ENCODE measurements at places on chromosomes 12 and 14.

DNA sequence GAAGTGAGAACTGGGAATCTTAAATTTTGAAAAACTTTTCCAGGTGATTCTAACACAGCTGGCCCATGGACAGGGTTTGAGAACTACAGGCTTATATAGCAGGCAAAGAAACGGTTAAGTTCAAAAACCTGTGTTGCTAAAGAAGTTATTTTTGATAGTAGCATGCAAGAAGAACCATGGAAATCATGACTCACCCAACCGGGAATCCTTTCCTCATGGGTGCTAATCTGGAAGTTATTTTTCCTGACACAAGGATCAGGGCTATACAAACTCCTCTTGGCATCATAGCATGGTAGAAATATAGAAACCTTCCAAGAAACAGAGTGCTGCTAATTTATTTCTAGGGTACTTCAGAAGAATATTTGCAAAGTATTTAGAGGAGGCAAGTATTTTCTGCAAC, 588.7 kb downstream of the CCER1 start:
- no peak for DNase-seq

DNA sequence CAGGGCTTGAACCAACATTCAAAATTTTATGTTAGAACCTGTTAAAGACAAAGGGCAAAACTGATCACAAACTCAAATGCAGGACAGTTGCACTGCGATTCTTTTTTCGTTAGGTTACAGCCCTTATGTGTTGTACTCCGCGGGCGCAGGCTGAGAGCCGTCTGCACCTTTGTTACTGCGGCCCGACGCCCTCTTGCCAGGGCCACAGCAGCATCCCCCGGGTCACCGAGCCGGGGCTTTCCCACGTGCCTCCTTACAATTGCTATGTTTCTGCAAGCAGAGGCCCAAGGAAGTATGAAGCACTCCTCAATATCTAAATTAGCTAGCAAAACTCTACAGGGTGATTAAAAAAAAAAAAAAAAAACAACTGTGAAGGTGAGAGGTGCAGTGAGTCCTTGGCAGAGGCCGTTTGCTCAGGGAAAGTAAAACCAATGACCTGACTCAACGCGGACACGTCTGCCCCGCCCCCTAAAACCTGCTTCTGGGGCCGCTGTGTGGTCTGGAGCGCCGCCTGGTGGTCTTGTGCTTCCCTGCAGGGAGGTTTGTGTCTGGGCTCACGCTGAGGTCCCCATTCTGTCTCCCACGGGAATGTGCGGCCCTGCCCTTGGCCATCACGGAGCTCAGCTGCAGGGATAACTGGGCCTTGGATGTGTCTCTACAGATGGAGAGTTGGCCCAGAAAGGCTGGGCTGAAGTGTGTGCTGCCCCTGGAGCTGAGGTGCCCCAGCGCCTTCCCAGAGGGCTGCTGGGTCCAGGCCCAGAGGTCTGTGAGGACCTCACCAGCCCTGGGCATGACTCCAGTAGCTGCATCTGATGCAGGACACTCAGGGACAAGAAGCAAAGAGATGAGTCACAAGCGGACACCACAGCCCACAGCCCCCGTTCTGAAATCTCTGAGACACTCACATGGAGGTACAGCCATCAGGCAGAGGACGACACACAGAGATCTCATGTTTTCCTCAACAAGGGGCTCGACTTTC, 418.5 kb downstream of the TMEM121 start:
- peak; percentile 39 for DNase-seq

DNA sequence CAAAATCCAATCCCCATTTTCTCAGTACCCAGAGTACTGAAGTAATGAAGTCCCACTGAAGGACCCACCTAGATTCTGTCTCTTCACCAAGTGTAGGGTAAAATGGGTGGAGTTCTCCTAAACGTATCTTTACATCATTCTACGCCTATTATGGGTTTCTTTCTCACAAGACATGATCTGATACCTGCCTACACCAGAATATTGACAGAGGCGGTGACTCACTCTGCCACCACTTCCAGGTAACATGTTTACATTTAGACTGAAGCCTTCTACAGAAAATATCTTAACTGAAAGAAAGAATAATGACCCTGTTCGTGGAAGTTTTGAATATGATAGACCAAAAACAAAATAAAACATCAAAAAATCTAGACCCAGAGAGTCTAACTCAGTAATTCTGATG, 89.8 kb downstream of the BTG1 start:
- no peak for DNase-seq

DNA sequence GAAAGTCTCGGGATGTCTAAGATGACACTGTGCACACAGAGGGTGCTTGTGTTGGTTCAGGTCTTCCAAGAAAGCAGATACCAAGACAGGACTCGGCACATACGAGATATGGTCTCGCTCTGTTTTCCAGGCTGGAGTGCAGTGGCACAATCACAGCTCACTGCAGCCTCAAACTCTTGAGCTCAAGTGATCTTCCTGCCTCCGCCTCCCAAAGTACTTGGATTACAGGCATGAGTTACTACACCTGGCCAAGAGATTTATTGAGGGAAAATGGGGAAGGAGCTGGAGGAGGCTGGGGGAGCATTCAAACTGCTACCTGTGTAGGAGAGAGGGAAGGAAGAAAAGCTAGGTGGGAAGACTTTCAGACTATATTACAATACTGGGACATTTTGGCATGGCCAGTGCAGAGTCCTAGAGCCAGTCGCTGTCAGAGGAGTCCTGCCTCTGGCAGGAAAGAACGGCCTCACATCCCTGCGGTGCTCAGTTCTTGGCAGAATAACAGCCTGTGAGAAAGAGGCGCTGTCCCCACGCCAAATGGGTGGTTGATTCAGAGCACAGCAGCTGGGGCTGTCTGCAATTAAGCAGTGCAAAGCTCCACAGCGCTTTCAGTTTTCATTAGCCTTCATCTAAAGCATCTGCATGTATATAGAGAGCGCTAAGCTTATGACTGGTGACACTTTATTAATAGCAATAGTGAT, 18.3 kb downstream of the SLC17A8 start:
- no peak for DNase-seq

DNA sequence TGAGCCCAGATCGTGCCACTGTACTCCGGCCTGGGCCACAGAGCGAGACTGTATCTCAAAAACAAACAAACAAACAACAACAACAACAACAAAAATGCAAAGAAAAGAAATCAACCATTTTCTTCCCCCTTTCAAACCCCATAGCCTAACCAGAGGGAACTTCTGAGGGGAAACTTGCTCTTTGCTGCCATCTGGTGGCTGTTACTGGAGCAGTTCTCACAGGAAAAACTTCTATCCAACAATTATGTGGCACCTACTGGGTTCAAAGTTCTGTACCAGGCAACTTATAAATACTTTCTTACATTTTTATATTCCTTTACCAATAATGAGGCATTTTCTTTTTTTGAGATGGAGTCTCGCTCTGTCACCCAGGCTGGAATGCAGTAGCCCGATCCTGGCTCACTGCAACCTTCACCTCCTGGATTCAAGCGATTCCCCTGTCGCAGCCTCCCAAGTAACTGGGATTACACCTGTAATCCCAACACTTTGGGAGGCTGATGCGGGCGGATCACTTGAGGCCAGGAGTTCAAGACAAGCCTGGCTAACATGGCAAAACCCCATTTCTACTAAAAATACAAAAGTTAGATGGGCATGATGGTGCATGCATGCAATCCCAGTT, 50.9 kb upstream of the BICDL1 start:
- DNase-seq: peak; percentile 56

DNA sequence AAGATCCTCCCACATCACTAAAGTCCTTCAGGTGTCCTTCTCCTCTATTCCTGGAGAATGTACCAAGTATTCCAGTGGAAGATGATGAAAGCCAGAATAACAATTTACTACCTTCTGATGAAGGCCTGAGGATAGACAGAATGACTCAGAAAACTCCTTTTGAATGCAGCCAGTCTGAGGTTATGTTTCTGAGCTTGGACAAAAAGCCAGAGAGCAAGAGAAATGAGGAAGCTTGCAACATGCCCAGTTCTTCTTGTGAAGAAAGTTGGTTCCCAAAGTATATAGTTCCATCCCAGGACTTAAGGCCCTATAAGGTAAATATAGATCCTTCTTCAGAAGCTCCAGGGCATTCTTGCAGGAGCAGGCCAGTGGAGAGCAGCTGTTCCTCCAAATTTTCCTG, 54.6 kb upstream of the HELB start:
- no peak for DNase-seq

DNA sequence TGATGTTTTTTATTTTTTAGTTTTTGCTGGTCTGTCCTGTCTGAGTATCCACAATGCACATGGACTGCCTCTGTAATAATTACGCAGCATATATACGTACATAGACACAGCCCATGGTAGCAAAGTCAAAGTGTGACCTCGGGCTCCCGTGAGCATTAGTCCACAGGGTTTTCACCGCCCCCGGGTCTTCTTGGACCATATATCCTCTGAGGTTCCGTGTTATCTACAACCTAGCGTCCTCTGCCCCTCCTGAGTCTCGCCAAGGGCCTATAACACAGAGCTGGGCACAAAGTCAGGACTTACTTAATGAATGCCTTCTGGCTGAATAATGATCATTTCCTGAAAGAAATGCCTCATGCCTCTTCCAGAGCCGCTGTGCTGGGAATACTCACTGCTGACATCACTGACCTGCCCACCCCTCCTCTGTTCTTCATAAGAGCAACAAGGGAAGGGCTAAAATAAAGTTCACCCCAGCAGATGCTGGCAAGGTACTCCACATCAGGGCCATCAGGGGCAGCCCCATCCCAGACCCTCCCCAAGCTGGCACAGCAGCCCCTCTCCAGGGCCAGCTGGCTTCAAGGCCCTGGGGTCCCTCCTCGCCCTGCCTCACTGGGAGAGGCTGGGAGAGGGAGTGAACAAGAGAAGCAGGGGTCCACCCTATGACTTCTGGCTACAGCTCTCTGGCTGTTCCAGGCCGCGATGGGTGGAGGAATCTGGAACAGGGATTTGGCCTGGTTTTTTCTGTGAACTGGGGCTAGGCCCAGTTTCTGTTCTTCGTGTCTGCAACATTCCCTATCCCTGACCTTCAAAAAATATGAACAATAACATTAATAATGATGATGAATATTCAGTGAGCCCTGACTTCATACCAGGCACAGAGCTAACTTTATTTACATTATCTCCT, 7.9 kb downstream of the HDAC7 start:
- DNase-seq: no peak

GRCh38 chr12:30640392-30640791, 55.3 kb downstream of the IPO8 start:
- DNase-seq: no peak

DNA sequence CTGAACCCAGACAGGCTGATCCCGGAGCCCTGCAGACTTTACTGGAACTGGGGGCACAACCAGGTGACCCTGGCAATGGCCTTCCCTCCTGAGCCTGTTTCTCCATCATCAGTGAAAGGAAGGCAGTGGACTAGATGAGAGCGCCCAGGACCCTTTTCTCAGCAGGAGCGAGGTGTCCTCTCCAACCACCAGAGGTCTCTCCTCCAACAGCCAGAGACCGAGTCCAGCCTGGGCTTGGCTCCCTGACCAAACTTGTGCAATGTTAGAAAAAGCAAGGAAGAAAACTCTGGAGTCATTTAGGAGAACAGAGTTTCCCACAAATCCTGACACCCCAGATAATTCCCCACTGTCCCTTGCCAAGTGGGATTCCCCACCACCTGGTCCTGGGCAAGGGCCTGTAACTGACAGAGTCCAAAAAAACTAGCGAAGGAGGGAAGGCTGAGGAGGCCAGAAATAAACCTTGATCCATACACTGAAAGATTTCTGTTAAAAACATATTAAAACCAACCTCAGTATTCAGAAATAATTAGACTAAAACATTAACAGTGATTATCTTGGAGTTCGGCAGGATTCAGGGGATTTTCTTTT, 9.0 kb downstream of the RPS6KL1 start:
- peak; percentile 60 for DNase-seq

DNA sequence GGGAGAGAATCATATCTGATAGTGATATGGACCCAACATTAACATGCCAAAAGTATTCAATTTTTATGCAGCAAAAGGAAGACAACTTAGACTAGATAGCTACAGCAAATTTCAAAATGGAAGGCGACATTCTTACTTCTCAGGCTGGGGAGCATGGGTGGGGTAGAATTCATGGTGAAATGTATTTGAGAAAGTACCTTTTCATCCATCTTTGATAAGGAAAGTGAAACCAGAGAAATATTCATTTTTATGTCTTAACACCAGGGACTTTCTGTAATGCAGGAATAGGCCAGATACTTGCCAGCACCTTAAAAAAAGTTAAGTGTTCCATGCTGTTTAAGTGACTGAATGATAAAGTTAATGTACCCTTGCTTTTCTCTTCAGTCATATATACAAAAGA, 13.4 kb downstream of the BTG1 start:
- no peak for DNase-seq

- DNase-seq: no peak
These were observed 119.7 kb upstream of the PDE3A start for GRCh38 chr12:20248646-20249045.

GRCh38 chr12:8950221-8950527, 729 bp upstream of the M6PR start:
- DNase-seq: no peak

GRCh38 chr14:39469094-39469710, 37.0 kb upstream of the FBXO33 start:
- DNase-seq: peak; percentile 12

- DNase-seq: no peak
These were observed 3.1 kb downstream of the DHRS2 start for GRCh38 chr14:23639048-23639890.

GRCh38 chr12:25855716-25856115, 102.8 kb upstream of the RASSF8 start:
- DNase-seq: no peak

GRCh38 chr12:953776-954175, 4.3 kb upstream of the RAD52 start:
- DNase-seq: no peak

Data from HAP-1 (cell line).